ENCODE measurements at places on chromosomes 13 and 19.

GRCh38 chr19:2054763-2055162 lies 3.7 kb upstream of the MKNK2 start:
- no peak for DNase-seq

DNA sequence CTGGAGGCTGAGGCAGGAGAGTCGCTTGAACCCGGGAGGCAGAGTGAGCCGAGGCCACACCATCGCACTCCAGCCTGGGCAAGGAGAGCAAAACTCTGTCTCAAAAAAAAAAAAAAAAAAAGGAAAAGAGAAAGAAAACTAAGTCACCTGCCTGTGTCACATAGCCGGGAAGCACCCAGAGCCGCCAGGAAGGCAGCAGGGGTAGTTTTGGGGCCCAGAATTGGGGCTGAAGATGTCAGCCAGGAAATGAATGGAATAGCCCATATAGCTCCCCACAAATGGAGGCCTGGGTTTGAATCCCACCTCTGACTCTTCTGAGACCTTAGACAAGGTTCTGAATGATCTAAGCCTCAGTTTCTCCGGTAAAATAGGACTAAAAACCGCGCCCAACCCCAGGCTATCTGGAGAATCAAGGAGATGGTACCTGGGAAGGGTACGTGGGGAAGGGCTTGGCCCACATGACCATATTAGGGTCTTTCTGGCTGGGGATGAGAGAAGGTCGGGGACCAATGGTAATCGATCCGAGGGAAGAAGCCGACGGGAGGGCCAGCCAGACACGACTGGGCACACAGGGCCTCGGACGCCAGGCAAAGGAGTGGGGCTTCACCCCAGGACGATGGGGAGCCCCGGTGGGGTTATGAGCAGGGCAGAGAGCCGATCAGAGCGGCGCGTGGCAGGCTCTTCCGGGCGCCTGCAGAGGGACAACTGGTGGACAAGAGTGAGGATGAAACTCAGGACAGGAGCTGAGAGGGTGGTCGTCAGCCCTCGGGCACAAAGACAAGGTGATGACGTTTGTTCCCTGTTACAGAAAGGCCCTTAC lies 14.4 kb downstream of the CCDC124 start:
- no peak for DNase-seq

DNA sequence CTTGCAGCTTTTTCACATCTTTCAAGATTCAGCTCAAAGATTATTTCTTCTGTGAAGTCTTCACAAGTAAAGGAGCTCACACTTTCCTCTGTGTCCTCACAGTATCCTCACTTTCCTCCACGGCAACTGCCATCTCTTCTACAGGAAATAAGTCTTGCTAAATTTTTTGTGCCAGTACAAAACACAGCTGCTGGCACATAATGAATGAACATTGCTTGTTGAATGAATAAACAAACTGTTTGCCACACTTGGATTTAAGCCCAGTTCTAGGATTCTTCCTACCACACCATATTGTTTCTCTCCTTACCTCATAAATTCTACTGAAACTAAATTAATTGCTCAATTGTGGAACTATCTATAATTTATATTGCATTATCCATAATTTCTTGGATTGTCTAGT lies 59.5 kb downstream of the RAP2A start:
- no peak for DNase-seq

DNA sequence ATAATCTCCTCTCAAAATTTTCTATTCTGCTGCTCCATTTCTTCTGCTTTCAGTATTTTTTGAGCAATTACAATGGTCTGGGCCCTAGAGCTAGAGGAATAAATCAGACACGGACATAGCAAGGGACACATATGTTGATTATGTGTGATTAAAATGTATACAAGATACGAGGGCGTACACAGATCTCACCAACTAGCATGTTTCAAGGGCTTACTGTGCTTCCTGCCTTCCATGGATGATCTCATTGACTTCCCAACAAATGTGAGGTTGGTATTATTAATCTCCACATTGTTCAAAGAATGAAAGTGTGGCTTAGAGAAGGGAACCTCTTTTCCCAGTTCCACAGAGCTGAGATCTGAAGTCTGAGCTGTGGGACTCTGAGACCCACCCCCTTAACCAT lies 9.1 kb downstream of the PLD3 start:
- DNase-seq = no peak

DNA sequence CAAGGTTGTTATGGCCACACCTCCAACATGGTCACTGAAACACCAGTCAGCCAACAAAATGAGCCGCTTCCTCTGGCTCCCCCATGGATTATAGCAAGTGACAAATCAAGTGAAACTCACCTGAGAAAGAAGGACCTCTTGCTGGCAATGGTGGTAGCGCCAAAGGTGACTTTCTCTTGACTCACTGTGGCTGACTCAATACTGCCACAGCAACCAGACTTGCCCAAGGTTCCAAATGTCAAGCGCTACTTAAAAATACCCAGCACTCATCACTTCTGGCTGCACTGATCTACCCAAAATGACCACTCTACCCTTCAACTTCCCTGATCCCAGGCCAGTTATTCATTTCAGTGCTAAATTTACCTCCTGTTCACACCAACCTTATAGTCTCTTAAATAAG lies 495.5 kb downstream of the FOXO1 start:
- no peak for DNase-seq

DNA sequence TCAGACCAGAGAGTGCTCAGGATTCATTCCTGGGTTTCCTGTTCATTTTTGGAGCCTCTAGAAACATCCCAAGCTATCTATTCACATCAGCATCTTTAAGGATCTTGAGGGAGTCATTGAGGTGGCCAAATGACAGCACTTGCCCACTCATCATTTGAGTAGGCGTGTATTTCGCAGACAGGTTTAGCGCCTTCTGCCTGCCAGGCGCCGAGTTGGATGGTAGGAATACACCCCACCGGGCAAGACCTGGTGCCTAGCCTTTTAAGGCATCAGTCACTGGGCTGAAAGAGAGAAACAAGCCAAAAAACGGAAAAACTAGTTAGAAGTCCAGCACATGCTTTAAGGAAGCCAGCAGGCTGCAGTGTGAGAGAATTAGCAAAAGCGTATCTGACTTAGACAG lies 33.8 kb downstream of the PEX11G start:
- DNase-seq = no peak

DNA sequence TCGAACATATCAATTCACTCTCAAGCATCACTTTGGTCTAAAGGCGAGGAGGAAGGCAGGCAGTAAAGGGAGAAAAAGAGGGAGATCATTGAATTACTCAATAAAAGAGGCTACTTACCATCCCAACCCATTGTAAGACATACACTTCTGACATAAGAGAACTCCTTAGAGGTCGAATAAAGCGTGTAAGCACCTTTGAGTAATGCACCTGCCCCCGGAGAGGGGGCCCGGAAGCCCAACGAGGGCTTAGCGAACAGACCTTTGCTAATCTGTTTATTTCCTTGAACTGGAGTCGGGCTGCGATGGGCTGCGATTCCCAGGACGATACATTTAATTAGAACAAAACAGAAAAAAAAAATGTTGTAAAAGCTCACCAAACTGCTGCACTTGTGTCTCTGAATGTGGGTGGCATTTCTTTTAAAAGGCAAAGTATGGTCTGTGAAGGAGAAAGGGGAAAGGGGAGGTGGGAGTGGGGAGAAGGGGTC lies 3.0 kb downstream of the ZC3H4 start:
- no peak for DNase-seq

DNA sequence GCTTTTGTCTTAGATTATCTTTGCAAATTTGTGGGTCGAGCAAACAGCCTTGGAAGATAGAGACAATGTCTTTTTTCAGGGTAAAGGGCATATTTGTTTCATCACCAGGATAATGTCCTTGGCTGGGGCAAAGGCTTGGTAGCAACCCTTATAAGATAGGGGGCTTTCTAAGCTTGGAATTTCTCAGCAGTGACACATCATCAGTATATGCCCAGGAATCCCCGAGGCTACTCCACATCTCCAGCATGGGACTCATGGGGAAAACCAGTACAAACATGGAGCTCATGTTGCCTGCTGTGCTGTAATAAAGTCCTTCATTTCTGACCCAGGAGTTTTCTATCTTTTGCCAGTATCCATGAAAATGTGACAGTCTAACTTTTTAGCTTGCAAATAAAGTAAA lies 77.1 kb downstream of the DCLK1 start:
- DNase-seq = no peak

DNA sequence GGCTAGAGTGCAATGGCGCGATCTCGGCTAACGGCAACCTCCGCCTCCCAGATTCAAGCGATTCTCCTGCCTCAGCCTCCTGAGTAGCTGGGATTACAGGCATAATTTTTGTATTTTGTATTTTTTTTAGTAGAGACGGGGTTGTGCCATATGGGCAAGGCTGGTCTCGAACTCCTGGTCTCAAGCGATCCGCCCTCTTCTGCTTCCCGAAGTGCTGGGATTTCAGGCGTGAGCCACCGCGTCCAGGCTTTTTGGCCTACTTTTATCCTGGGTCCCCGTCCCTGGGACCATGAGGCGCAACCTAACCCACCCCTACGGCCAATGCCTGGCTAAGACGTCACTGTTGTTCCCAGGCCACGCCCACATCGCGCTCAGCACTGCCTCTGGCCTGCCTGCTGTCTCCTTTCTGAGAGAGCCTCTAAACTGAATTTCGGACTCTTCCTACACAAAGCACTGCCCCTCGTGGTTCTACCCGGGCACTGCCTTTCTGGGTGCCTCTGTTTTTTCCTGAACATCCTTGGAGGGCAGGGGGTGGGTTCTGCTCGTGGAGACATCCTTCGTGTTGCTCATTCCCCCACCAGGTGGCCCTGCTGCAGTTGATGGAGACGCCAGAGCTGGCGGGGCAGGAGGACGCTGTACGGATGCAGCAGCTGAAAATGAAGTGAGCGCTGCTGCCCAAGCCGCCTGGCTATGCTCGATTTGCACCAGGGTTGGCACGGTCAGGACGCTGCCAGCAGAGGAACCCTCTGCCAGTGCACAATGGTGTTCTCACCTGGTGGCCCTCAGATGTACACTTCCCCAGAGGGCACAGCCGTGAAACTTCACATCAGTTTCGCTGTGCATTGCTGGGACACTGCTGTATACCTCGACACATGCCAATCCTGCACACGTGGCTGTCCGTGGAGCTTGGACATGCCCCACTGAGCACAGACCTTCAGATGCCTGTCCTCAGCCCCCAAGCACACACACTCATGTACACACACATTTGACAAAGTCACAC lies 2.0 kb downstream of the REX1BD start:
- DNase-seq = peak; percentile 91

GRCh38 chr19:49581007-49581508 lies at the start of gene PRRG2:
Gene PRRG2, plus strand, starts transcription at chr19:49581316. Its CDS starts 1,904 bp downstream, at chr19:49583220.
- DNase-seq = no peak

- DNase-seq = no peak
Measured at GRCh38 chr13:102854675-102855074, 8.8 kb downstream of the ERCC5 start.

GRCh38 chr13:33744589-33745369 lies 73.2 kb upstream of the RFC3 start:
- peak; percentile 51 for DNase-seq

DNA sequence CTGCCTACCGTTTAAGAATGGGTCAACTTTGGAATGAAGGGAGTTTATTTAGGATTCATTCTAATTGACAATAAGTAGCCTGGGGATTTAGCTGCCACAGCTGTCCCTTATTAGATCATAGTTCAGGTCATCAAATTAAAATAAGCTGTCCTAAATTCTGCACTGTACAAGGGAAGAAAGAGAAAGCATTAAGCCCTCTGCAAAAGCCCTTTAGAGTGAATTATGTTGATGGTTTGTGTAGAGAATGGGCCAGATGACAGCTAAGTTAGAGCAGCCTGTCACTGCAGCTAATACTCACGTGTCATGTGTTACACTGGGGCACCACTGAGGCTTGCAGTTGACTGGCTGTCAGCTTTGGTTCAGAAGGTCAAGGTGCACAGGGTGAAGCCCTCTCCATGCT lies 737.1 kb upstream of the SLC10A2 start:
- DNase-seq = no peak

GRCh38 chr13:46804391-46804815 lies 7.4 kb upstream of the ESD start:
- no peak for DNase-seq

DNA sequence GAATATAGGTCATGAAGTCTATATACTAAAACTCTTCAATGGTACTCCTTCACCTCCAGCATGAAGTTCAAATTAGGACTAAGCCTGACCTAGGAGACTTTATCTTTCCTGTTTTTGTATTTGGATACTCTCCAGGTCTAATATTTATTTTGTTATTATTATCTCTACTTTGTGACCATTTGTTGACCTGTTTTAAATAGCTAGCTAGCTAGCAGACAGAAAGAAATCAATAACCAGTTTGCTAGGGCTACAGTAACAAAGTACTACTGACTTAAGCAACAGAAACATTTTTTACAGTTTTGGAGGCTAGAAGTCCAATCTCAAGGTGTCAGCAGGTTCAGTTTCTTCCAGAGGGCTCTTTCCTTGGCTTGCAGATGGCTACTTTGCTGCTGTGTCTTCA lies 15.1 kb upstream of the DACH1 start:
- DNase-seq = no peak

- DNase-seq = no peak
Measured at GRCh38 chr13:40206241-40207000, 460.0 kb downstream of the FOXO1 start.

DNA sequence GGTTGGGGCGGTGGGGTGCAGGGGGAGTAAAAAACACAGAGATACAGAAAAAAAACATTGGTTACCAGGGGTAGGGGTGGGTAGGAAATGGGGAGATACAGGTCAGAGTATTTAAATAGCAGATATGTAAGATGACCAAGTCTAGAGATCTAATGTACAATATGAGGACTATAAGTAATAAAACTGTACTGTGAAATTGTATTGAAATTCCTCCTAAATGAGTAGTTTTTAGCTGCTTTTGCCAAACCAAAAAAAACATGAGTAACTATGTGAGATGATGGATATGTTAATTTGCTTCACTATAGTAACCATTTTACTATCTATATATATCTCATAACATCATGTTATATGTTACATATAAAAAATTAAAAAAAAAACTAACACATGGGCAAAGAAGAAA lies 29.6 kb downstream of the VWA8 start:
- no peak for DNase-seq

- DNase-seq = no peak
Measured at GRCh38 chr13:36872621-36873020, 47.4 kb downstream of the SMAD9 start.

DNA sequence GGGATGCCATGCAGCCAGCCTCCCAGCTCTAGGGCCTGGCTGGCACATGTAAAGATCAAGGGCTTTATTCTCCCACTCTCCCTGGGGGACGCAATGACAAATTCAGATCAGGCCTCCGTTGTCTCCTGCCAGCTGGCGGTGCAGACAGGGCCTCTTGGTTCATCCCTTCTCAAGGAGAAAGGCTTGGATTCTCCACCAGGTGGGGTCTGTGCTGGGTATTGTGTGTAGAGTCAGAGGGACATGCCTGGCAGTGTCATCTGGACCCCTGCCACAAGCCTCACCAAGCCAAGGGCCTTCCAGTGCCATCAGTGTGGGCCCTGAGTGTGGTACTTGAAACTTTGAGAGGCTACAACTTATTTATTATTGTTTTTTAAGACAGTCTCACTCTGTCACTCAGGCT lies 8.4 kb upstream of the PTPRS start:
- no peak for DNase-seq

All from NCI-H2029 treated with DMSO at 0.1 percent for 48 hours (cell line).